ENCODE measurements at places on chromosomes 11 and 22.

- no peak for DNase-seq
These were observed 165.5 kb upstream of the C11orf58 start for GRCh38 chr11:16572945-16573344.

- no peak for DNase-seq
These were observed 87.8 kb upstream of the CLNS1A start for GRCh38 chr11:77725433-77725832.

DNA sequence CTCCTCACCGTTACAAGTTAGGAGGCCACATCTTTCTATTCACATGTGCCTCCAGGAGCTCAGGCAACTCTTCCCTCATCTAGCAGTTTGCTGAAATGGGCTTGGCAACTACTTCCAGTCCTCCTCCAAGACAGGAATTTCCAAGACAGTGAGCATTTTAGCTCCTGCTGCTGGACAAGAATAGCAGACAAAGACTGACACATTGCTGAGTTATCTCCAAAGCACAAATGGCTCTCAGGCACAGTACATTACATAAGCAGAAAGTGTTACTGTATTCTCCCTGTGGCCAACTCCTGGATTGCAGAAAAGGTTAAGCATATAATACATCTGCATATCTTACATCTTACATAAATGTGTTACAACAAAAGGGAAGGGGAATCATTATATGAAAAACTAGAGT is 83.2 kb upstream of the POU2AF2 start:
- DNase-seq: no peak

DNA sequence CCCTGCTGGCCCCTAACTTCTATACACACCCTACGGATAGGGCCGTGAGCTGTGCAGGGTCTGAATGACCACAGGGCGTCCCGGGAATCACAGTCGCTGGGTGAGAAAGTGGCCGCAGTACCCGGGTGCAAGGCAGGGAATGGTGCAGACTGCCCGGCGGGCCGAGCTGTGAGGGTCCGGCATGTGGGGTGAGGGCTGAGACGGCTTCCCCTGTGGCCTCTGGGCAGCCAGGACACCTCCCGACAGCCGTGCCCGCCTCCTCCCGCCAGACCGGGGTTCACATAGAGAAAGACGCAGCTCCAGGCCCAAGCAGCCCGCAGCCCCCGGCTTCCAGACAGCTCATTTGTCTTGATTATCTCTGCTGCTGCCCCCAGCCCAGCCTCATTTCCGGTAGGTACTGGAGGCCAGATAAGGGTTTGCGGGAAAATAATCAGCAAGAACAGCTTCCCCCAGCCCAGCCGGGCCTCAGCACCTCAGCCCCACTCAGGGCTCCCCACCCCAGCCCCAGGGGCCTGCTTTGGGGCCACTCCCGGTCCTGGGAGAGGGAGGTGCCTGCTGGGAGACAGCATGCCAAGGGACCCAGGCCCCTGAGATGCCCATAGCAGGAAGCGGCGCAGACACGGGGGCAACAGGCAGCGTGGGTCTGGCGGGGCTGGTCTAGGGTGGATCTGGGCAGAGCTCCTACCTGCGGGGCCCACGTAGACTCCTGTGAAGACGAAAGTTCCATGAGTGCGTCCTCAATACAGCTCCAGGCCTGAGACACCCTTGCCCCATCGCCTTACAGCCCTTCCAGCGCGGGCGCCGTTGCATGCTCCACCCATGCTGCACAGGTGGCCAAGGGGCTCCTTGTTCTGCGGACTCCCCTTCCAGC is 123.1 kb downstream of the BRD1 start:
- DNase-seq: no peak

GRCh38 chr11:123179586-123179985 is 15.5 kb downstream of the CLMP start:
- DNase-seq: no peak

GRCh38 chr11:798093-798713 is at the start of gene SLC25A22:
TSS of gene SLC25A22 (minus strand) at chr11:798281. CDS start at chr11:795006, 3,275 bp downstream.
- peak; percentile 51 for DNase-seq

- DNase-seq: no peak
These were observed 21.0 kb upstream of the CFAP300 start for GRCh38 chr11:102026217-102026616.

DNA sequence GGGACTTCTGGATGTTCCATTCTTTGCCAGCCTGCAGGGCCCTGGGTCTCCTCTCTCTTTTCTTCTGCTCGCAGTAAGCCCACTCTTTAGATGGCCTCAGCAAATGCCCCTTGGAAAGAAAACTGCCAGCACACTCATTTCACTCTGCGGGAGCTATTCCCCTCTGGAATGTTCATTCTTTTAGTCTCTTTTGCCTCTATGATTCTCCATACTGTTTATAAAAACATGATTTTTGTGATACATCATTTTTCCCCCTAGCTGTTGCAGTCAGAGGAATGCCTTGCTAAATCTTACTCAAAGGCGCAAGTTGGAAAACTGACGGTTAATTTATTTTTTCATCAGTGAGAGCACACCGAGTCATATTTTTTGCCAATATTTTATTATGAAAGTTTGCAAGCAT is 184.9 kb downstream of the SNX19 start:
- DNase-seq: no peak

GRCh38 chr11:80390505-80390904 is 949.7 kb upstream of the TENM4 start:
- DNase-seq: no peak

DNA sequence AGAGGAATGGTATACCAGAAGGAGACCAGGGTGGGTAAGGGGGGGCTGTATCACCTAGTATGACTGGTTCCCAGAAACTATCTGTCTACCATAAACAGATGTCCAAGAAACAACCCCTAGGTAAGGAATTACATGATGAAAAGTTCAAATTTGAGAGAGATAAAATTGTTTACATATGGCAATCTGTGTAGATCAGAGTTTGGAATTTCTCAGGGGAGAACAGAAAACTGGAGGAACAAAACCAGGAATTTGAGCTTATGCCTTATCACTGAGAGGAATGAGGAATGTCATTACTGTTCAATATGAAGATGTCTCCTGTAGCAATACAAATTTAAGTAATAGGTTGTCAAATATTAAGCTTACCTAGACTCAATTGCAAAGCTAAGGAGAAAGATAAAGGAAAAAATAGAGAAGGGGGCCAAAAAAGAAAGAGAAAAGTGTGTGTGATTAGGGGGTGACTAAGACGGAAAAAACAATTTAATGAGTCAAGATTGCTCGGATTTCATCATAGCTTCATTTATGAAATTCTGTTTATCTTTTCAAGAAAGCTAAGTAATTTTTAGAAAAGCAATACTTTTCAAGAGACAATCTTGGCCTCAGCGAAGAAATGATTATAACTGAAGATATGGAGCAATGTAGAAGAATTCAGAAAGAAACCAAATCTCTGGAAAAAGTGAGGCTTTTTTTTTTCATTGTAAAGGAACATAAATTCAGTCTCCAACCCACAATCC is 117.8 kb downstream of the APOL5 start:
- no peak for DNase-seq

- no peak for DNase-seq
These were observed 8.0 kb upstream of the DSCAML1 start for GRCh38 chr11:117805045-117805444.

DNA sequence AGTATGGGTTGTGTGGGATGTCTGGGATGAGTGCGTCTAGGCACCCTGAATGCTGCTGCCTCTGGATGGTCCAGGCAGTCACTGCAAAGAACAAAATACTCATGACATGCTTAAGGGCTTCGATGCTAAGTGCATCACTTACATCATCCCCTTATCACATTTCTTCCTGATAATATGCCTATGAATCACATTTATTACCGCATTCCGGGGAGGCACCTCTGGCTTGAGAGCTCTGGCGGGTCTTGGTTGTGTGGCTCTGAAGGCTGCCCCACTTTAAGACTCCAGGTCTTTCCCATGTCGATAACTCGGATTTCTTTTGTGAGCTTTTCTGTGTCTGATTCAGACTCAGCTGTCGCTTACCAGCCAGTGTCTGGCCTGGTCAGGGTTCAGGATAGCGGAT is 1126.4 kb downstream of the TBC1D22A start:
- no peak for DNase-seq

- DNase-seq: no peak
These were observed 109.8 kb downstream of the KCNQ1 start for GRCh38 chr11:2554338-2555207.

DNA sequence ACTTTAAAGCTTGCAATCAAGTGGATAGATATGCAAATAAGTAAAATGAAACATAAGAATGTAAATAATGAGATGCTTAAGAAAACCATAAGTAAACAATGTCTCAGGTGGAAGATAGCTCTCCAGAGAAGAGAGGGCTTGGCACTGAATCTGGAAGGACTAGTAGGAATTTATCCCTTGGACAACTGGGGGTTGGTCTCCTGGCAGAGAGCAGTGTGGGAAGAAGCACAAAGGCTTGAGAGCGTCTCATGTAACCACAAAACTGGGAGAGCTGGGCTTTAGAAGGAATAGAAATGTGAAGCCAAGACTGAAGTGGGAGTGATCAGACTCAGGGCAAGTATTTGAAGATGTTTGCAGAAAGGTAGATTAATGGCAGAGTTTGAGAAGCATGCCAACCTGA is 31.3 kb downstream of the CARD18 start:
- DNase-seq: no peak

DNA sequence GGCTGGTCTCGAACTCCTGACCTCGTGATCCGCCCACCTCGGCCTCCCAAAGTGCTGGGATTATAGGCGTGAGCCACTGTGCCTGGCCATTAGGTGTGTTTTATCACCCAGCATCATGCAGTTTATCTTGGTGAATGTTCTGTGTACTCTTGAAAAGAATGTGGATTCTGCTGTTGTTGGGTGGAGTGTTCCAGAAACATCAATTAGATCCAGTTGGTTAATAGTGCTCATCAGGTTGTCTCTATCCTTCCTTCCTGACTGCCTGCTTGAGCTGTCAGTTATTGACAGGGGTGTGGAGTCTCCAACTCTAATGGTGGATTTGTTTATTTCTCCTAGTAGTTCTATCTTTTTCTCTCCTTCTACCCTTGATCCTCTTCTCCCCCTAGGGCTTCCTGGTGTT is 30.2 kb upstream of the PPP6R3 start:
- DNase-seq: no peak

DNA sequence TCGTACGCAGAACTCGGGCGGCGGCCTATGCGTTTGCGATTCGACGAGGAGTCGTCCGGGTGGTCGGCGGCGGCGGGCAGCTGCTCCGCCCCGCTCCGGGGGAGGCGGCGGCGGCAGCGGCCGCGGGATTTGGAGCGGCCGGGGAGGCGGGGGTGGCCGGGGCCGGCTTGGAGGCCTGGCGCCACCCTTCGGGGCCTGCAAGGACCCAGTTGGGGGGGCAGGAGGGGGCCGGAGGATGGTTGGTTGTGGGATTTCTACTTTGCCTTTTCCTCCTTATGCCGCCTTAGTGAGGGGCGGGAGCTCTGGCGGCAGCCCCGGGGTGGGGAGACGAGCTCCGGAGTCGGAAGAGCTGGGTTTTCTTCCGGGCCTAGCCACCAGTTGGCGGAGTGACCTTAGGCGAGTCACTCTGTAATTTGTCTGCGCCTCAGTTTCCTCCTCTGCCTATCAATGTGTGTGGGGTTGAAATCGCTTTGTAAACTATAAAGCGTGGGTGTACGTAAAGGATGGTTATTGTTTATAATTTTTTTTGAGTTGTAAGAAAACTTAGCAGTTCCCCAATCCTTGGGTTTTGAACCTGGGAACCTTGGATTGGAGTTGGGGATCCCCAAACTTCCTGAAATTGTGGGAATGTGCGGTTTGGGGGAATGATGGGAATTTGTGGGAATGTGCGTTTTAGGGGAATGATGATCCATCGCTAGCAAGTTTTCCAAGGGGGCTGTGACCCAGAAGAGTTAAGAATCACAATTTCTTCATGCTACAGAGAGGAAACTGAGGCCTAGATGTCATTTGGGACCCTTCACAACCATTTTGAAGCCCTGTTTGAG is 679 bp downstream of the TUG1 start:
- peak; percentile 17 for DNase-seq

DNA sequence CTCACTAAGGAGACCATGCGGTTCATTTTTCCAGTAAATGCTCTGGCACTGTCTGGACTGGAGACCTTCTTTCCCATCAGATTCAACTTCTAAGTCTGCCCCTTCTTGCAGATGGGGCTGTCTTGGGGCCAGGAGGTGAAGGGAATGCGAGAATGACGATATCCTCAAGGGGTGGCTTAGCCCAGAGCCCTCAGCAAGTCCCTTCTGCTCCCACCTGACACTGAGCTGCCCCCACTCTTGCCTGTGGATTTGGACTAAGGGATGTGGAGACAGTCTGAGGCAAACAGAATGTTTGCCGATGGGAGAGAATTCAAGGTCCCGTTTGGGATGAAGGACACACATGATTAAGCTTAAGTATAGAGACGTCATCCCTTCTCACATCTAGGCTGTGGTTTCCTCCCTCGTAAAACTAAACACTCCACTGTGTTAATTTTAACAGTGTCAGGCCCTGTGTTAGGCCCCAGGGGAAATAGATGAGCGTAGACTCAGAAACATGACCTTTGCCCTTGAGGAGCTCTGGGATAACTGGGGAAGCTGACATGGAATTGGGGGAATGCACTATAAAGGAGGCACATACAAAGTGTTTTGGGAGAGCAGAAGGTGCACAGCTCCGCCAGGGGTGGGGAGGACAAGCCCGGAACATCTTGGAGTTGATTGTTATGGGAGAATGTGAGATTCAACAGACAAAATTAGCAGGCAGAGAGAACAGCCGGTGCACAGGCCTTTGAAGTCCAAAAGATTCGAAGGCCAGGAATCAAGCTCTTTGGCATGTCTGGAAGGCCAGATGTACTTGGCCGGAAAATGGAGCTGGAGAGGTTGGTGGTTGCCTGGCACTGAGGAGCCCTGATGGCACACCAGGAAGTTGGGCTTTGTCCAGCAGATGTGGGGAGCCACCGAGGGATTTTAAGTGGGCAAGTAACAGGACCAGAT is 71.6 kb downstream of the ST3GAL4 start:
- no peak for DNase-seq

GRCh38 chr22:30161051-30161469 is 80.8 kb downstream of the HORMAD2 start:
- no peak for DNase-seq

DNA sequence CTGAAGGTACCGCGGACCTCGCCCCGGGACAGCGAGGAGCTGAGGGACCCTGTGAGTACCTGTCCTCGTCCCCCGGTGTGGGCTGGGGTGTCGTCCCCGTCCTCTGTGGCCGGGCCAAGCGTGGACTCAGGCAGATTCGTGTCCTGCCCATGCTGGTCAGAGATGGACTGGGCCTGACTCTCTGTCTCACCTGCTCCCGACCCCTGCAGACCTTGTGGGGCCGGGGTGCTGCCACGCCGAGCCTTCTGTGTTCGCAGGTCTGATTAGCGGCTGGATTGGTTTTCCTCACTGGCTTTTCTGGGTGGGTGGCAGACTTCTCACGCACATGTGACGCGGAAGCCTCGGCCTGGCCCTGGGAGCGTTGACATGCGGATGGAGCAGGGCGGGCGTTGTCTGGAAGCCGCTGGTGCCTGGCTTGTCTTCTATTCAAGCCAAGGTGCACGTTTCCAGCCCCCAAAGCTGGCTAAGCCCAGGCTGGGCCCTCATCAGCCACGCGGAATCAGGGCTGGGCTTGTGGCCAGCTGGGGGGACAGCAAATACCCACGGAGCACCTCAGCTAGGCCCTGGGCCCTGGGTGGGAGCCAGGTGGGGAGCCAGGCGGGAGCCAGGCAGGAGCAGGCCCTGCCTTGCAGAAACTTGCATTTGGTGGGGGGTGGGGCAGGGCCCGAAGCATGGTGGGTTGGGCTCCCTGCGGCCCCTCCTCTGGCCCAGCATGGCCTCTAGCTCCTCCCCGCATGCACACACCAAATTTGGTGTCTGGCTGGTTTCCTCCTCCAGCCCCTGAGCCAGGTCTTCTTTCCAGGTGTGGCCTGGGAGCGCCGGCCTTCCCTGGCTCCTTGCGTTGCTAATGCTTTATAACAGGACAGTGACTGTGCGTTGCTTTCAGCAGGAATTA is 7.0 kb downstream of the GRAMD4 start:
- DNase-seq: no peak
